Naive thymus-derived CD8-positive, alpha-beta T cell (primary cell): ENCODE measurements at places on chromosomes 4 and X. TPM values are rescaled to one million over a fixed set of nuclear protein-coding genes. Genes with fewer than 3 reads are reported as not detected.

OTUD4 gene
- 61.8 TPM for total RNA-seq

RIPPLY1 gene
- total RNA-seq: not detected

FRMD7 gene
- total RNA-seq: not detected

LIMCH1 gene
- total RNA-seq: not detected

EDNRA gene
- total RNA-seq: not detected

TEX11 gene
- total RNA-seq: not detected

NAA11 gene
- total RNA-seq: not detected

UFSP2 gene
- 34.8 TPM for total RNA-seq

DNA sequence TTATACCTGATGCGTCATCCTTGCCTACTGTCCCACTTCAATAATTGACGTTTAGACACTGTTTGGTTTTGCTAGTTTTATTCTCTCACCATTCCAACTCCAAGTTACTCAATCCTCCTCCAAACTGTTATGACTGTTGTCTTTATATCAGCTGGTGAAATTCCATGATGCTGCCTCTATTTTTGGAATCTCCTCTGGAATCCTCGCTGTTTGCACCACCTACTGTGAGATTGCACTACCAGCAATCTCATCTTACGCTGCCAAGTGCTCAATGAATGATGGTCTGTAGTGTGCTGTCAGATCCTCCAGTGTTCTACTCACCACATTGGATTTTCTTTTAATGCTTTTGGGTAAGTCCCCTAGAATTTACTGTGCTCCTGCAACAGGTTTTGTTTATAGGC, 13.2 kb upstream of the PCDH18 start:
- DNase-seq: no peak

DNA sequence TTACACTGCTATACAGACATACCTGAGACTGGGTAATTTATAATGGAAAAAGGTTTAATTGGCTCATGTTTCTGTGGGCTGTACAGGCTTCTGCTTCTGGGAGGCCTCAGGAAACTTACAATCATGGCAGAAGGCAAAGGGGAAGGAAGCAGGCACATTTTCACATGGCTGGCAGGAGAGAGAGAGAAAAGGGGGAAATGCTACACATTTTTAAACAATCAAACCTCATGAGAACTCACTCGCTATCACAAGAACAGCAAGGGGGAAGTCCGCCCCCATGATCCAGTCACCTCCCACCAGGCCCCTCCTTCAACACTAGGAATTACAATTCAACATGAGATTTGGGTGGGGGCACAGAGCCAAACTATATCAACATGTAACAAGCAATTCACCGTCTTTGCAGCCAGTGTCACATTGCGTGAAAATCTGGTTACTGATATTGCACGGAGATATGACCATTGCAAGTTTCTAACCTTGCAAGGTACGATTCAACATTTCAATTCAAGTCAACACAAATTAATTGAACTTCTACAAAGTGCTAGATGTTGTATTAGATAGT, 61.7 kb upstream of the RELL1 start:
- no peak for DNase-seq

DNA sequence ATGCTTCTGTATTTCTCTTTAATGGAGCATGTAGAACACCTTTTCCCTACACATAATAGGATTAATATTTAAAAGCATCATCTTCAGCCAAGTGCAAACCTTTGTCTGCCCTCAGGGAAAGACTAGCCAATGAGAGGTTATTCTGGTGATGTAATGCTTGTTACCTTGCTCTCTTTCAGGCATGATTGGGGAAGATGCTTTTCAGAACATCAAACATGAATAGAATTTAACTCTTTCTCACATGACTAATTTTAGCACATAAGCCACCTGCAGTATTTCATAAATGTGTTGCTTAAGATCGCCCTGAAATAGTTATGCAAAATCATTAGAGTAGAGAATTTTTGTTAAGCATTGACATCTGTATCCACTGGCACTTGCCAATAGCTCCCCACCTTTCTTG, 10.7 kb upstream of the EPGN start:
- DNase-seq: no peak

DNA sequence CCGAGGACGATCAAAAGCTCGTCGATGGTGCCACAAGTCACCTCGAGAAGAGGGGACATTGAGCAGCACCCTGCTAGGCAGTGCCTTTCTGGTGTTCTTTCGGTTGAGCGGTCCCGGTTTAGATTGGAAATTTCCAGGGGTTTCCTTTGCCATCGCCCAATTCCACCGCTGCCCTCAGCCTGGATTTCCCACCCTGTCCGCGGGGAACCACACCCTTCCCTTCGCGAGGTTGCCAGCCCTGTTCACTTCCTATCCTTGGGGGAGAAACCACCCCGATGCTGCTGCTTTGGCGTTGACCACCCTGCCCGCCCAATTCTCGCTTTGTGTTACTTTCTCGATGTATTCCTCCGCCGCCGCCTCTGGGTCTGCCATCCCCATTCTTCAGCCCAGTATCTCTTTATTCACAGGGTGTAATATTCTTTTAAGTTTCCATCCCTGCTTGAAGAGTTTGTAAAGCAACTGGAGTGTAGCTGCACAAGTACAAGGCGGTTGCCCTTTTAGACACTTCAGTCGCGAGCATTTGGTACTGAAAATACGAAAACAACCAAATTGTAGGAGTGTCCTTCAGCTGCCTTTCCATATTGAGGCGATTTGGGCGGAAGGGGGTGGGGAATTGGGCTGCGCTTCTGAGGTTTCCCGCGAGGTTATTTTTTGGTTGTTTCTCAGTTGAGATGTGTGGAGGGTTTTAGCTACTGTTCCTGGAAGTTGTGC, 1.1 kb downstream of the OGT start:
- DNase-seq: peak; percentile 52

GRCh38 chrX:11386001-11386523, 92.8 kb downstream of the AMELX start:
- no peak for DNase-seq

DNA sequence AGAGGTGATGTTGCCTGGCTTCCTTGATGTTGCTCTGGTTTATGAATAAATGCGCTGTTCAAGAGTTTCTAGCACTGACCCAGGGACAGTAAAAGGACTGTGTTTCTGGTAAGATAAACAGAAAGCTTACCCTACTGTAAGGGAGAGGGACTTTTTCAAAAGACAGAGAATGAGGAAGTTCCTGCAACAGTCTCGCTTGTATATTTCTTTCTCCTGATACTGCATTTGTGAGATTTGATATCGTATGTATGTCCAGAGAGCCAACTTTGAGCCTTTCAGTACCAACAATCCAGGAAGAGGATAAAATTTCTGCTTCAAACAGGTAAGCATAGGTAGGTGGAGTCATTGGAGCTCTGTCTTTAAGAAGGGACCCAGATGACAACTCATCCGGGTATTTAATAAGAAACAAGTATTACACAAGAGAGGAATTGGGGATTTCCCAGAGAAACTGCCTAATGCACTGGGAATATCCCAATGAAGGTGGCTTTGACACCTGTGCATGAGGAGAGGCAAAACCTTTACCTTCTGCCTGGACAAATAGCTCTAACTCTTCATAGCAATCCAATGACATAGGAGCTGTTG, 773 bp downstream of the DAPP1 start:
- no peak for DNase-seq

- no peak for DNase-seq
Measured at GRCh38 chr4:52507774-52508173, 151.3 kb downstream of the USP46 start.

GRCh38 chr4:183393446-183393845, 51.0 kb upstream of the CDKN2AIP start:
- DNase-seq: no peak

GRCh38 chr4:14267373-14268060, 640.0 kb upstream of the BOD1L1 start:
- no peak for DNase-seq

- DNase-seq: no peak
Measured at GRCh38 chr4:128517096-128517738, 229.6 kb upstream of the PGRMC2 start.

DNA sequence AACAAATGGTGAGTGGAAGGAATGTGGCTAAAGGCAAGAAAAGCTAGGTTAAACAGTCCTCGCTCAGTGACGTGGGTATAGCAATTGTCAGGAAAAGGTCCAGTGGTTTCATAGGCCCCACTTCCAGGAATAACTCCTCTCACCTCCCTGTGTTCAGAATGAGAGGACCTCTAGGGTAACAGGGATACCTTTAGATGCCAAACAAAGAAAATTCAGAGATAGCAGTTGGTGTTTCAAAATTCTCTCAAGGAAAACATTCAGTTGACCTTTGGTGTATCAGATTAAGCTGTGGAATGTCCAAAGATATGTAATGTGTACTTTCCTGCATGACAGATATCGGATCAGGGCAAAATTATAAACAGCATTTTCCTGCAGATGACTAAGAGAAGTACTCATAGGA, 155.9 kb downstream of the ARHGAP6 start:
- no peak for DNase-seq

GRCh38 chr4:10182446-10183424, 66.1 kb upstream of the WDR1 start:
- DNase-seq: no peak

DNA sequence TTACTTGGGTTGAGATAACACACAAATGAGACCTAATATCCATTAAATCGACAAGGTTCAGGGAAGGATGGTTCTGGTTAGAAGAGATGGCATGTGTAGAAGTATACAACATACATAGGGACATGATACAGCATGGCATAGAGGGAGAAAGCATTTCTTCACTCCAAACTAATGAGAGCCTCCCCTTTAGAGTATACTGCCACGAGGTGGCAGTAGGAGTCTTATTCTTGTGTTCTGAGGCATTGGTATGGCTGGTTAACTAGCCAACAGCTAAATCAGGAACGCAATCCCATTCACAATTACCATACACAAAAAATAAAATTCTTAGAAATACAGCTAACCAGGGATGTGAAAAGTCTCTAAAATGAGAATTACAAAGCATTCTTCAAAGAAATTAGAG, 29.1 kb upstream of the TRO start:
- peak; percentile 37 for DNase-seq

DNA sequence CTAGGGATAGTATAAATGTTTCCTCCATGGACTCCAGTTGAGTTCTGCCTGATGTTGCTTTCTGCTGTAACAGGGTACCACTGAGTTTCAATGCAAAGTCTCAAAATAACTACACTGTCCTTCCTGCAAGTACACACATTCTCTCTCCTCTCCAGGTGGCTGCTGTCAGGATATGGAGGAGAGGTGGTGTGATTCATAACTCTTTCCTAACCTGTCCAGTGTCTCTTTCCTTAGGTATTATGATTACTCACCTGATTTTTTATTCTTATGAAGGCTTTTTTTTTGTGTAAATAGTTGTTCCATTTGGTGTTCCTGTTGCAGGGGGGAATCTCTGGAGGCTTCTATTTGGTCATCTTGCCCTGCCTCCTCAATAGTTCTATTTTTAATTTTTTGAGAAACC, 39.8 kb upstream of the POF1B start:
- no peak for DNase-seq

DNA sequence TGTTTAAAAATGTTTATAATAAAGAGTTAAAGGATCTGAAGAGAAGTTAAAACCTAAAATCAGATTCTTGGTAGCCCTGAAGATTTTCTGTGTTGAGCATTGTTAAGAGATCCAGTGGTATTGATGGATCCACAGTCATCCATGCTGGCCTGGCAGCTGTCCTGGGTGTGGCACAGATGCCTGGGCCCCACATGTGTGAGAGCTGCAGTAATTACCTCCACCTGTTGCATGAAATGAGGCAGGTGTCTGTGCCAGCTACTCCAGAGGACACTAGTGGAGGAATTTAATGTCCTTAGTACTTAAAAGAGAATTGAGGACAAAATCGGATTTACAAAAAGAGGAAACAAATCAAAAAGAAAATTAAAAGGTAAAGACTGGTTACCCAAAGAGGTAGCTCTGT, 44.0 kb downstream of the MGST2 start:
- DNase-seq: no peak

GRCh38 chr4:4608214-4608537, 66.3 kb upstream of the STX18 start:
- no peak for DNase-seq

DNA sequence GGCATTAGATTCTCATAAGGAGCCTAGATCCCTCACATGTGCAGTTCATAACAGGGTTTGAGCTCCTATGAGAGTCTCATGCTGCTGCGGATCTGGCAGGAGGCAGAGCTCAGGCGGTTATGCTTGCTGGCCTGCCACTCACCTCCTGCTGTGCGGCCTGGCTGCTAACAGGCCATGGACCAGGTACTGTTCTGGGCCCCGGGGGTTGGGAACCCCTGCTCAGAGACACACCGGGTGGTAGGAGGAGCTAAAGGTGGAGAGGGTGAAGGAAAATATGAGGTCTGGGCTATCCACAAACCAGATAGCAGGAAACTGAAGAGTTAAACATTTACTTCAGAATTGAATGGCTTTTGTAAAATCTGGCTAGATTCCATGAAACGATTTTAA, 5.9 kb upstream of the F11 start:
- DNase-seq: no peak

DNA sequence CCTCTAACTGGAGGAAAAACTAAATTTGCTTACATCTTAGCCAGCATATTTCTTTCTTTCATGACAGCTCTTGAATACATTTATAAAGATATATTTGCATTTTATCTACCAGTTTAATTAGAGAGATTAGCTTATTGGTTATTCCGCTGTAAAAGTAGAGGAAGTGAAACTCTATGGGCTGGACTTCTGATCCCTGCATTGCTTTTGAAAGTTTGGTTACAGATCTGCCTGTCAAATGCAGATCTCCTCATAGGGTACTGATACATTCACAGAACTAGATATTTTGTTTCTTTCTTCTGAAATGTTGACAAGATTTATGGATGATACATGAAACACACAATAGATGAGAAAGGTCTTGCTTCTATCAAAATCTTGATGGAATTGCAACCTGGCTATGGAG, 581.4 kb upstream of the AADAT start:
- DNase-seq: no peak

GRCh38 chr4:150004481-150004880, 73.8 kb upstream of the DCLK2 start:
- DNase-seq: no peak
